ENCODE measurements at places on chromosomes 1 and 21. TPM values are rescaled to one million over a fixed set of nuclear protein-coding genes. Genes with fewer than 3 reads are reported as not detected.

Gene RXFP4
- not detected for total RNA-seq

Gene RAB3B
- 0.02 TPM for total RNA-seq

Gene CLCA4
- not detected for total RNA-seq

Gene AIRE
- total RNA-seq, result not detected

Gene BACE2
- total RNA-seq, result 9.3 TPM

Gene SPRR5
- total RNA-seq, result not detected
